ENCODE measurements at places on chromosomes 7 and 10.

- DNase-seq: no peak
These were observed 43.6 kb downstream of the RAB11FIP2 start for GRCh38 chr10:118003126-118003525.

DNA sequence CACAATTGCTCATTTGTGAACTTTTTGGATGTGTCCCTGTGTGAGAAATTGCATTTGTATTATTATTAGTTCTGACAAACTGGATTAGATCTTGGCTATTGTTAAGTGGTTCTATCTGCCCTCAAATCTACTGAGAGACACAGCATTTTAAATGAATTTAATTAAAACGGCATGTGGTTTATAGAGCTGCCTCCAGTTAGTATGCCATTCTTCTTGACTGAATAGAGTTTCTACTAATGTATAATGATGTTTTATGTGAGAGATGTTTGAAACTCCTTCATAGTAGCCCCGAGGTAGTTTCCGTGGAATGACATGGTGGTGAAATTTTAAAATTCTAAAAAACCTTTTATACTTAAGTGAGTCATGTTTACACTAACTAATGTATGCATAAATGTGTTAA is 110.9 kb downstream of the DYNC1I1 start:
- DNase-seq: no peak

- no peak for DNase-seq
These were observed 311.2 kb upstream of the PHF14 start for GRCh38 chr7:10662491-10662890.

GRCh38 chr7:149869867-149870266 is 3.9 kb upstream of the ATP6V0E2 start:
- no peak for DNase-seq

DNA sequence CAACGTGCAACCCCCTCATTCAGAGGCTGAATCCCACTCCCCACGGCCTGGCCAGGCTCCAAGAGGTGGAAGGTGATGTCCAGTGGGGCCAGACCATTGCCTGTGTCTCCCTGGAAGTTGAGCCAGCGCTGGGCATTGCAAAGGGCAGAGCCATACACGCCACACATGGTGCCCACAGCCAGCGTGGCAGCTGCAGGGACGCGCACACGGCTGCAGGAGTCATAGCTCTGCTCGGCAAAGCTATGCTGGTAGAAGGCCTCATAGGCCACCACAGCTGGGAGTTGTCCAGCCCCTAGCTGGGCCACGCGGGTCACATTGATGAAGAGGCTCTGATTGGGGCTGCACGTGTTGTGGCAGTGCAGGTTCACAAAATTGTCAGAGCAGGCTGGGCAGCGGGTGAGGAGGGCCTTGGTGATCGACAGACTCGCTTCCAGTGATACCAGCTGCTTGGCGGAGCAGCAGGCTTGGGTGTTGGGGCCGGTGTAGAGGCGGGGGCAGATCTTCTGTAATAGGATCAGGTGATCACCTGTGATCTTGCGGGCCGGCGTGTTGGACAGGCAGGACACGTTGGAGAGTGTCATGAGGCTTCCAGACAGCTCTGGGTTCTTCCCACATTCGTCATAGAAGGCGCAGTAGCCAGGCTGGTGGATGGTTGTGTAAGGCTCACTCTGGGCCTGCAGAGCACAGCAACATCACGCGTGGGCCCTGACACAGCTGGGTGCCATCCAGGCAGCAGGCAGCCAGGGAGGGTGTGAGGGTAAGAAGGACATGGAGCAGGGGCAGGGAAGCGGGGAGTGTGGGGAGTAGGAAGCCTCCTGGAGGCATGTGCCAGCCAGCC is 1.2 kb downstream of the NPC1L1 start:
- no peak for DNase-seq
